GM12891 (cell line): ENCODE measurements at places on chromosomes 12 and 14.

GRCh38 chr12:91333966-91334365 is 151.3 kb upstream of the DCN start:
- no peak for DNase-seq

DNA sequence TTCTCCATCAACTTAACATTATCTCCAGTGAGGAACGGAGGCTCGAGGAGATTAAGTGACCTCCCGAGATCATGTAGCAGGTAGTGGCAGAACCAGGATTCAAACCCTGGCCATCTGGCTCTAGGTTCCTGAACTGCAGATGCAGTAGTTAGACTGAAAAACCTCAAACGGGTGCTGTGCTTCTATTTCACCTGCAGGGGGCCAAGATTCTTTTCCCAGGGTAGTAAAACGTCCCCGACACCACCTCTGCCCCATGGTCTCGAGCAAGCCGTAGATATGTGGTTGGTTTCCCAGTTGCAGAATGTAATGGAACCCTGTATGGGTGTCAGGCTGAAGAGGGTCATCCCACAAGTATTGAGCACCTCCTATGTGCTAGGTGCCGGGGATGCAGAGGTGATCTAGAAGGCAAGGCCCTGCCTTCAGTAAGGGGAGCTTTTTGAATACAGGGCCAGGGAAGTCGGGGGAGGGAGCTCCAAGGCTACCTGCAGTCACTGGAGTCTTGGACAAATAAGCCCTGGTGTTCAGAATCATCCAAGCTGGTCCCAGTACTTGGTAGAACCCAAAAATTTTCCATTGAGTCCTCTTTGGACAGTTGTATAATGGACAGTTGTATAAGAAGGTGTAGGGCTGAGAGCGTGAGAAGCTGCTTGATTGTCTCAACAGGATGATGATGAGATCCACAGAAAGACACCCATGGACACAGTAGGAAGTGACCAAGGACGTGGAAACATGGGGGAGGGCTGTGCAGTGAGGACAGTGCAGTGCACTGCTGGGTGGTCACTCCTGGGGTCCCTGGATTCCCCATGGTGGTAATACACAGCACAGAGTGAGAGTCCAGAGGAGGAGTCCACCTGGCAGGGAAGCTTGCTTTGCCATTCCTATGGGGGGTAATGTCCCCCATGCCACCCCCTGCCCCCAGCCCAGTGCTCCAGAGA is 197.2 kb downstream of the CHST11 start:
- no peak for DNase-seq

DNA sequence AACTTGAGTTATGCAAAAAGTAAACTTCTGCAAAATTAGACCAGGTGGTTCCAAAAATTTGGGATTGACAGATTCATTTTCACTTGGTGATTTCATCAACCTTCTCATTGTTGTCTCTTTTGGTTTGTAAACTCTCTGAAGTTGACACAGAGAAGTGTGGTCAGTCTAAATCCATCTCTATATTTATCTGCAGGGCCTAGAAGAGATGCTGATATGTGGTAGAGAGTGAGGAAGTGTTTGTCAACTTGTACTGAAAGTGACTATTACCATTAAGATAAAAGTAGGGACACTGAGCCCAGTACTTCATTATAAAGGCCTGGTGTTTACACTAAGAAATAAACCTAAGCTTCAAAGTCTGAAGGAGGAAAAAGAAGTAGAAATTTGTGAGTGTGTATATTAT is 73.7 kb downstream of the RMST start:
- no peak for DNase-seq

DNA sequence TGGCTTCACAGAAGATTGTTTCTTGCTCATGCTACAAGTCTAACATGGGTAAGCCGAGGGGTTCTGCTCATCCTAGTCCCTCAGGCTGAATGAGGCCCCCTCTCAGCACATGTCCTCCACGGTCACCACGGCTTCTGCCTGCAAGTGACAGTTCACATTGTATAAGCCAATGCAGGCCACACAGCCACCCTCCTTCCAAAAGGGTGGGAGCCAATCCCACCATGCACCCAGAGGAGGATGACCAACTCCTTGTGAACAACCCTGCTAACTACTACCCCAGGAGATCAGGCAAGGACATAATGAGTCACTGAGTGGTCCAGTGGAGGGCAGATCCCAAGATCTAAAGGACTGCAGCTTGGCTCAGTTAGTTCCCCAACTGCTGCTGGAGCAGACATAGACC is 6.1 kb downstream of the SPRING1 start:
- DNase-seq, result no peak

DNA sequence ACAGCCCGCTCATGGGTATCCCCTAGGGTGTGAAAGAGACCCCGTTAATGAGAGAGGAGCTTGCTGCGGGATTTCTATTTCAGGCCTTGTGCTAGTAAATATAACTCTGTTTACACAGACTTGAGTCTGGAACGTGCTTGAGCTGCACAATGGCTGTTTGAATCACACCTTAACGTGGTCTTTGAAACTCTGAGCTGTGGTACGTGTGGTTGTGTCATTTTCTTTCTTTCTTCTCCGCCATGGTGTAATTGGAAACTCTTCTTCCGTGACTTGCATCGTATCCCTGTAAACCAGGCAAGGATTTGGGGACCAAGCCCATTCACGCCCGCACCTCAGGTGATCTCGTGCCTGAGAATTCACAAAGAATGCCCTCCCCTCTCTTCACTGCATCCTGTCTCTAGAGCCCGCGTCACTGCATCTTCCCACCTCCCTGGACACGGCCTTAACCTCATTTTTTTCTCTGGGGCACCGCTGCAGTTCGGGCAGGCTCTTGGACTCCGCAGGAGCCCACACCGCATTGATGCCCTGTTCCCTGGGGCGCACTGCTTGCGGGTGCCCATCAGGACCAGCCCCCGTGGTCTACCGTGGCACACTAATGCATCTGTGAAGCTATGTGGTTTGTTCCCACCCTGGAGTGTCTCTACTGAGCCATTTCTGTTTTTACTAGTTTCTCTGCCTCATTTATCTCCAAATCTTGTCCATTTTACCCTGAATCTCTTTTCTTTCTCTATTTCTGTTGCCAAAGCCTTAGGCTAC is 78.4 kb upstream of the PARP11 start:
- DNase-seq, result no peak

DNA sequence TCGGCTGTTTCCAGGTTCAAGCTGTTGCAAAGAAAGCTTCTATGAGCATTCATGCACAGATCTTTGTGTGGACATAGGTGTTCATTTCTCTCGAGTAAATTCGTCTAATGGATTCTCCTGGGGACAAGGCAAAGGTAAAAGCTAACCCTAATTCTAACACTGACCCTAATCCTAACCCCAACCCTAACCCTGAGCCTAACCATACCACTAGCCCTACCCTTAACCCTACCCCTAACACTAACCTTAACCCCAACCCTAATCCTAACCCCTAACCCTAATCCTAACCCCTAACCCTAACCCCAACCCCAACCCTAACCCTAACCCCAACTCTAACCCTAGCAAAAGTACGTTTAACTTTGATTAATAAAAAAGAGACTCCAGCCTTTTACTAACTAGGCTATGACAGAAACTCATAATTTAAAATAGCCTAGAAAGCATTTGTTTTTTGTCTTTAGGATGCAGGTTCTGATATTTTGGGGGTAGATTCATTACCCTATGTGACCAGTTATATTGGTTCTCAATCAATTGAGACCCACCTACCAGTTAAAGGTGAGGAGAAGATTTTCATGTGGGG is 27.6 kb upstream of the RFLNA start:
- no peak for DNase-seq

GRCh38 chr14:19917243-19917642 is 3.2 kb upstream of the OR4K5 start:
- no peak for DNase-seq

GRCh38 chr14:32202491-32202997 is 525 bp downstream of the RNU6-8 start:
- no peak for DNase-seq

DNA sequence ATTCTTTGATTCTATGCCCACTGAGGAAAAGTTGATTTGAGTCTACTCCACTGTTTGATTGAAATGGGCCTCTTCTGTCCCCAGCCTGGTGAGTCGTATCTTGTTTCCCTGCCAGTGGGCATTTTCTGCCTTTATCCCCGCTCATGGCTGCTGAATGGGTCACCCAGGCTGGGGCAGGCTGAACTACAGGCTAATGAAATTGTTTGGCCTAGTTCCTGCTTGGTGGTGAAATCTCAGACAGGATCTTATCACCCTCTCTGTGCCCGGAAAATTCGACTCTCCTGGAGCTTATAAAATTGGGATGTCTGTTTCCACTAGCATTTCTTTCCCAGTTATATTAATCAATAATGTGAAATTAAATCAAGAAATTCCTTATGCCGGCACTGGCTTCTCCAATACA is 65.0 kb downstream of the CHST11 start:
- no peak for DNase-seq

- DNase-seq, result no peak
Measured at GRCh38 chr14:36660736-36661505, 739 bp upstream of the PAX9 start.

- no peak for DNase-seq
Measured at GRCh38 chr14:72701237-72701565, 192.7 kb downstream of the DPF3 start.

DNA sequence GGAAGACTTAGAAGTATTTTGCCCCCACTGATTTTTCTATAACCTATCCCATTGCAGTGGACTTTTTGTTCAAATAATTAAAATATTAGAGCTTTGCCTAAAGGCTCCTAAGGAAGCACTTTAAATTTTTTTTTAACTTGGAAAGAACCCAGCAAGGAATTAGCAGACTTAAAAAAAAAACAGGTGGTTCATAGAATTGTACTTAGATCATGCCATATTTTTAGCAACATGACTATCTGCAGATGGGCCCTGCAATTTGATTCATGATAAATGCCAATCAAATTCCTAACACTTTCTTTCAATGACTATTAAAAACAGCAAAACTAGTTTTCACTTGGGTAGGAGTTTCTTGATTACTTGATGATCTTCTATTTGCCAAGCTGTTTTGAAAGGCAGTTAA is 11.5 kb downstream of the ADAMTS20 start:
- DNase-seq, result no peak

DNA sequence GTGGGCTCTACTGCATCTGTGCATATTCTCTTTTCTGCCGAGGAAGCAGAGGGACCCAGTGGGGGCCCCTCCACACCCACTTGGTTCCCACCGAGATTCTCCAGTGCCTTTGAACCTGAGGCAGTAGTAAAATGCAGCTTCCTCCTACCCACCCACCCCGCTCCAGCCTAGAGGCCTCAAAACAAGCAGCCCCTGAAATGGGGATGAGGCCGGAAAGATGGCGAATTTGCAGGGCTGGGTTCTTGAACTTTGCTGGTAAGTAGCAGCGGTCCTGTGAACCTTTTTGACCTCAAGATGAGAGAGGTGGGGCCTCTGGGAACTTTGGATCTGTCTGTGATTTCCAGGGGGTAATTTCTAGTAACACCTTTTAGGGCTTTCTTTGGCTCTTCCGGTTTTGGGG is 15.4 kb downstream of the PLEKHG3 start:
- DNase-seq, result no peak

DNA sequence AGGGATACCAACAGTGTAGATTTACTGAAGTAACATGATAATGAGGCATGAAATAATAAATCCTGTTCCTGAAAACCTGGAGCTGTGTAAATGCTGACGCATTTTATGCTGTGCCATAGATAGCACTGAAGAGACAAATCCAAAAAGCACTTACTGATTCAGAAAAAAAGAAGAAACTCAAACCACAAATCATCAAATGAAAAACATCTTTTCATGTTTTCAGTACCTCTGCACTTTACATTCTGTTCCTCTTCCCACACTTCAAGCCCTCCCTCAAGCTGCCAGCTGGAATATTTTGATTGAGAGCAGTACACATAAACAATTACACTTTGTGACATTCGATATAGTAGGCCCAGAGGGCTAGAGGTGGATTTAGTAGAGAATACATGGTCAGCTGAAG is 362.3 kb downstream of the NAV3 start:
- no peak for DNase-seq

DNA sequence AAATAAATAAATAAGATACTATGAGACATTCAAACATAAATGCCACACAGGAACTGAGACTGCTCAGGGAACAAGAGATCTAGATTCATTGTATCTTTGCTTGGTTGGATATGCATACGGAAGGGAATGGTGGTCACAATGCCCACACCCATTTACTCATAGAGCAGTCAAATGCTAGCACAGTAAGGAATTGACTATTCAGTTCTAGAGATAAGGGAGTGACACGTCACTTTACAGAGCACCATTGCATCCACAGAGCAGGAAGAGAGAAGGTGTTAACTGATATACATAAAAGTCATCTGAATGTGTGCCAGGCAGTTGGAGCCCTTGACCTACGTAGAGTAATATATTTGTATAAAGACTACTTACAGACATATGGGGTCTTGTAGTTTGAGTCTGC is 530.0 kb upstream of the NOVA1 start:
- DNase-seq, result no peak

- DNase-seq, result no peak
Measured at GRCh38 chr14:29643433-29644211, 284.0 kb downstream of the PRKD1 start.
